ENCODE measurements at places on chromosomes 5 and 9. TPM values are rescaled to one million over a fixed set of nuclear protein-coding genes. Genes with fewer than 3 reads are reported as not detected.
A peak's percentile ranks its signal among the peaks of the same experiment; 100 is the strongest.

GRCh38 chr5:1788200-1788599 is 11.4 kb downstream of the MRPL36 start:
- H3K27me3 ChIP-seq: no peaks in the 10 kb centered on the region
- no peak overlapping the region for H3K27ac ChIP-seq
- peaks cover 4% of the 10 kb centered on the region for H3K4me1 ChIP-seq
- no peak overlapping the region for H3K4me3 ChIP-seq
- H3K36me3 ChIP-seq: no peaks in the 10 kb centered on the region

DNA sequence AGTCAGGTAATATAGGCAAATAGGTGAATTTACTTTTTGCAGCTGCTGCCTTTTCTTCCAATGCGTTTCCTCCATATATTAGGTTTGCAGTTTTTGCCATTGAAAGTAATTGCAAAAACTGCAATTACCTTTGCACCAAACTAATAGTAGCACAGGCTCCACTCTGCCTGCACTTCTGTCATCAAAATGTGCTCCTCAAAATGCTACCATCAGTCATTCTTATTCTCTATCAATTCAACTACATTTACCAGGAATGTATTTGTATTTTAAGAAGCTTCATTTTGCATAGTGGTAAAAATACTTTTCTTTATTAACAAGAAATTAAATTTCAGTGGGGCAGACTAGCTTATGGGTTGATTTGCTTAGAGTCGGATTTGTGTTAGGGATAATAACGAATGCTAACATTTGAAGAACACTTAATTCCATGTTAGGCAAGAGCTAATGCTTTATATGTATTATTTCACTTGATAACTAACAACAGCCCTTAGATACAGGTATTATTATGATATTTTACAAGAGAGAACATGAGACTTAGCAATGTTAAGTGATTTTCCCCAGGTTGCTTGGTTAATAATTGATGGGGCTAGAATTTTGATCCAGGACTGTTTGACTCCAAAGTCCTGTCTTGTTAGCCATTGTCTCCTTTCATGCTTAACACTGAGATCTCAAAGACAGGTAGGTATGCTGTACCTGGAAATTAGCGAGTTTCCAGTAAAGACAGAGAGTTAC is 300.4 kb downstream of the MAN2A1 start:
- no peaks in the 10 kb centered on the region for H3K27me3 ChIP-seq
- H3K27ac ChIP-seq: no peak overlapping the region
- no peaks in the 10 kb centered on the region for H3K36me3 ChIP-seq
- peaks cover 3% of the 10 kb centered on the region for H3K4me1 ChIP-seq
- DNase-seq: no peak
- H3K4me3 ChIP-seq: no peak overlapping the region

- peaks cover 82% of the 10 kb centered on the region for H3K36me3 ChIP-seq
- H3K4me1 ChIP-seq: peaks cover 17% of the 10 kb centered on the region
- no peaks in the 10 kb centered on the region for H3K27me3 ChIP-seq
- DNase-seq: no peak
- H3K4me3 ChIP-seq: no peak overlapping the region
Observed at GRCh38 chr9:93533863-93534262, 42.5 kb upstream of the PHF2 start.

GRCh38 chr5:127550652-127551409 is 33.4 kb downstream of the PRRC1 start:
- no peak overlapping the region for H3K27ac ChIP-seq
- peaks cover 79% of the 10 kb centered on the region for H3K36me3 ChIP-seq
- no peaks in the 10 kb centered on the region for H3K27me3 ChIP-seq
- no peak overlapping the region for H3K4me3 ChIP-seq
- H3K4me1 ChIP-seq: no peaks in the 10 kb centered on the region
- DNase-seq: no peak

DNA sequence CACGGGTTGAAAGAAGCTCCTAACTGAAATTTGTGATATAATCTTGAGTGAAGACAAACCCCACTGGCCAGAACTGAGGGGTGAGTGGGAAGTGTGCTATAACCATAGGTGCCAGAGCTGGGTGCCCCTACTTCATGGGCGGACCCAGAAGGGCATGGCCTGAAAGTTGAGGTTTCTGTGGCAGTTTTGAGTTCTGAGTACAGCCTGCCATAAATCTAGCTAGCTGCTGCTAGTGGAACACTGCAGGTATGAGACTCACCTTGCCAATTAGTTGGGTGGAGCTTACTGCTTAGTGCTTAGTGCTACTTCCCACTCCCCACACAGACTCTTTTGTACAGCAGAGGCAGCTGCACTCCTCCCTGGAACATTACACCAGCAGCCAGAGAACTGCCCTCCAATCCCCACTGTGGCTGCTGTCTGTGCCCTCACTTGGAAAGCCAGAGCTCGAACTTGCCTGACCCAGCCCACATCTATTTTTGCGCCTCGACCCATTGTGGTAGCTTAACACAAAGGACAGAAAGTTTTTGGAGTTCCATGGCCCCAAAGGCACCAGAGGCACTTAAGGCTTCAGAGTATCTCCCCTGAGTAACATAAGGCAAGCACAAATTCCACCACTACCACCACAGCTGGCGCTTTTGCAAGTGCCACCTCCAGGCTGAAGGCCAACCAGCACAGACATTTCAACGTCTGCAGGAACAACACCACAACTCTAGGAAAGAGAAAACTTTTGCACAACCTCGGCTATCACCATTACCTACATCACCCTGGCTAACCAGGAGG is 27.1 kb upstream of the PTGER4 start:
- DNase-seq: no peak
- H3K36me3 ChIP-seq: no peaks in the 10 kb centered on the region
- H3K4me1 ChIP-seq: no peaks in the 10 kb centered on the region
- H3K27ac ChIP-seq: no peak overlapping the region

GRCh38 chr5:33136785-33137184 is 304.0 kb upstream of the TARS1 start:
- no peak overlapping the region for H3K27ac ChIP-seq
- H3K27me3 ChIP-seq: no peaks in the 10 kb centered on the region
- no peaks in the 10 kb centered on the region for H3K36me3 ChIP-seq
- H3K4me3 ChIP-seq: no peak overlapping the region

DNA sequence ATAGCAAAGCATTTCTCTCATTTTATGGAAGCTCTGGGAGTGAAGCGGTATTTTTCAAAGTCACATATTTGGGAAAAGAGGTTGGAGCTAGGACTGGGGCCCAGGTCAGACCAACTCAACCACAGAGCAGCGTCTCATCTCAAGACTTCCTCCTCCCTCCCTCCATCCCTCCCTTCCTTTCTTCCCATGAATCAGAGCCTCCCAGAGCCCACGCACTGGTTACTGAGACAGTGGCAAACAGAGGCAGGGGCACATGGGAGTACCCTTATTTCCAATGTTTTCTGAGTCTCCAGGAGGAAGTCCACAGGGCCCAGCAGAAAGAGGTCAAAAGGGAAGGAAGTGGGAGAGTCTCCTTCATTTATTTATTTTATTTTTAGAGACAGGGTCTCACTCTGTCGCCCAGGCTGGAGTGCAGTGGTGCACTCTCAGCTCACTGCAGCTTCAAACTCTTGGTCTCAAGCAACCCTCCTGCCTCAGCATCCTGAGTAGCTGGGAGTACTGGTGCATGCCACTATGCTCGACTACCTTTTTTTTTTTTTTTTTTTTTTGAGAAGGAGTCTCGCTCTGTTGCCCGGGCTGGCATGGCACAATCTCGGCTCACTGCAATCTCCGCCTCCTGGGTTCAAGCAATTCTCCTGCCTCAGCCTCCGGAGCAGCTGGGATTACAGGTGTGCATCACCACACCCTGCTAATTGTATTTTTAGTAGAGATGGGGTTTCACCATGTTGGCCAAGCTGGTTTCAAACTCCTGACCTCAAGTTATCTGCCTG is 52.5 kb upstream of the CDKN2AIPNL start:
- no peak overlapping the region for H3K4me3 ChIP-seq
- no peaks in the 10 kb centered on the region for H3K27me3 ChIP-seq
- H3K4me1 ChIP-seq: peaks cover 41% of the 10 kb centered on the region
- no peaks in the 10 kb centered on the region for H3K36me3 ChIP-seq
- peak overlapping the region; percentile 98 for H3K27ac ChIP-seq

GRCh38 chr5:55885359-55885758 is 34.2 kb downstream of the IL31RA start:
- no peaks in the 10 kb centered on the region for H3K27me3 ChIP-seq
- H3K27ac ChIP-seq: no peak overlapping the region
- no peaks in the 10 kb centered on the region for H3K4me1 ChIP-seq
- no peak for DNase-seq
- no peaks in the 10 kb centered on the region for H3K36me3 ChIP-seq

DNA sequence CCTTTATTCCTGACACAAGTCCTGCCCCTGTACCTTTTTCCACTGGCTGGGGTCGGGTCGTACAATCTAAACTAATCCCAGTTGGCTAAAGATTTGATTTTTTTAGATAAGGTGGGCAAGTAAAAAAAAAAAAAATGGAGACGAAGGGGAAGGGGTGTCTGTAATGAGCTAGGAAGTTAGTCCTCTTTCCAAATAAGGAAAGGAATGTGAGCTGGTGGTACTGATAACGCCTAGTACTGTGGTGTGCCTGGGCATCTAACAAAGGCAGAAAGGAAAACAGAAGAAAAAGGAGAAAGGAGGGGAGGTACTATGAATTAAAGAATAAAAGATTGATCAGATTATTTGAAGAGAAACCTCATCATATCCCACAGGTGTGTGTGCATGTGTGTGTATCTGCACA is 21.3 kb downstream of the PRDM9 start:
- H3K4me1 ChIP-seq: no peaks in the 10 kb centered on the region
- no peak overlapping the region for H3K4me3 ChIP-seq
- no peaks in the 10 kb centered on the region for H3K36me3 ChIP-seq
- DNase-seq: no peak

- H3K4me1 ChIP-seq: no peaks in the 10 kb centered on the region
- H3K27ac ChIP-seq: no peak overlapping the region
- no peak overlapping the region for H3K4me3 ChIP-seq
- H3K36me3 ChIP-seq: peaks cover 37% of the 10 kb centered on the region
- no peaks in the 10 kb centered on the region for H3K27me3 ChIP-seq
Observed at GRCh38 chr5:132190161-132190817, 37.4 kb downstream of the P4HA2 start.

DNA sequence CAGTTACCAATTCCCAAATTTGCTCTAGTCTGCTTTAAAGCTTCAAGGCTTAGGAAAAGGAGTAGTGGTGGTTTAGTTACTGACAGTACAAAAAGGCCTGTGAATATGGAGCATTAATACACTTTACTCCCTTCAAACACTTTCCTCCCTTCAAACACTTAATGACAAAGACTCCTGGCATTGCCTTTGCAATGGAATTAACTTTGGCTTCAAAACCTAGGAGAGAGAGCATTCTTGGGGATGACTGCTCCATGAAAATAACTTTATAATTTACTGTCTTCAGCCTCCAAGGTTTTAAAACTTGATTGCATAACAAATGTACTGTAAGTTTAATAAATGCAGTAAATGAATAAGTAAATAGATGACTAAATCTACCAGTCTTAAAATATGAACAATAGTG is 185.6 kb downstream of the TRPM3 start:
- no peak for DNase-seq
- H3K36me3 ChIP-seq: no peaks in the 10 kb centered on the region
- H3K27ac ChIP-seq: no peak overlapping the region
- no peaks in the 10 kb centered on the region for H3K4me1 ChIP-seq
- H3K4me3 ChIP-seq: no peak overlapping the region

DNA sequence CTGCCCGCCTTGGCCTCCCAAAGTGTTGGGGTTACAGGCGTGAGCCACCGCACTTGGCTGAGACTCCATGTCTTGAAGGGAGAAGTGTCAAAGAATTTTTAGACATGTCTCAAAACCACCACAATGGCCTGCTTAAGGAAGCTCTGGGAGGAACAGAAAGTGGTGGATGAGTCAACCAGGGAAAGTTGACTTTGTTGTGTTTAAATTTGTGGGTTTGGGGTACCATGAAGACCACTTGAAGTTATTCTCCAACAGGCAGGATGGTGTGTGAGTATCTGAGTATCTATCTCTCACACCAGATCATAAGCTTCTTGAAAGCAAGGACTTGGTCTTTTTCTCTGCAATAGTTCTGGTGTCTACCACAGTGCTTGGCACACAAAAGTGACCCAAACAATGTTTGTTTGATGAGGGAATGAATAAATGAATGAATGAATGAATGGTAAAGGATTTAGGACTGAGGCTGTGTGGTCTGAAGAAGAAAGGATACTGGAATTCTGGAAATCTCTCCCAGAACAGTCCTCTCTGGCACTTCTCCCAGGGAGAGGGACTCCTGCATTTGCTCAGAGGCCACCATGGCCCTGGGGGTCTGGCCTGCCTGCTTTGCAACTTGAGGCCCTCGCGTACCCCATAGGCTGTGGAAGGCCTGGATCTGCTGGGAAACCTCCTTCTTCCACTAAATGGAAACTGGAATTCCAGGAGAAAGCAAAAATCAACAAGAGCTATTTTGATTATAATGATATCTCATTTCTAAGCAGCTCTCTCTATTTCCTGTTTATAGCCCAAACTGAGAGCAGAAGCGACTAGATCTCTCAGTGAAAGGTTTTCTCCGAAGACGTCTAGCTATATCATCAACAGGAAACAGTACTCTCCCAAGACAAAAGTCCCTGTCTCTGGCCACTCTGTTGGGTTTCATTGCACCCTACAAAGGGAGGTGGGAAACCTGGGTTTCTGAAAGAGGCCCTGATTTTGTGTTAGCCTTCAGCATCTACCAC is 187.9 kb downstream of the PALM2AKAP2 start:
- H3K27ac ChIP-seq: peak overlapping the region; percentile 62
- H3K4me3 ChIP-seq: no peak overlapping the region
- DNase-seq: no peak
- H3K4me1 ChIP-seq: peaks cover 30% of the 10 kb centered on the region
- H3K27me3 ChIP-seq: no peaks in the 10 kb centered on the region

- no peaks in the 10 kb centered on the region for H3K36me3 ChIP-seq
- no peaks in the 10 kb centered on the region for H3K27me3 ChIP-seq
- no peak overlapping the region for H3K27ac ChIP-seq
- H3K4me3 ChIP-seq: no peak overlapping the region
Observed at GRCh38 chr5:1966461-1966860, 83.7 kb upstream of the IRX4 start.

DNA sequence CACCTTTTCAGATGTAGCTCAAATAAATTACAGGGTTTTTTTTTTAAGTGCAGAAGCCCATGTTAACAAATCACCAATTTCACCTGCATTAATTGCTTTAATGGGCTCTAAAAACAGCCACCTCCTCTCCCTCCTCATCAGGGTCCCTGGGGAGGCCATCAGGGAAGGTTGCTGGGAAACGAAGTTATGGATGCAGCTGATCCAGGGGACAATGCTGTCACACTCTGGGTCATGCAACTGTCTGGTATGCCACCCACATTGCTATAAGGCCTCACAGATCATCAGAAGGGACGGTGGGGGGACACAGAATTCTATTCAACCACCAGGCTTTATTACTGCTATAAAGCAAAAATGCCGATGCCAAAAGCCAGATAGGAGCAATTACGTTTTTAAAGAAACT is 9.3 kb downstream of the WHRN start:
- DNase-seq: no peak
- H3K27me3 ChIP-seq: peaks cover 20% of the 10 kb centered on the region
- H3K36me3 ChIP-seq: no peaks in the 10 kb centered on the region

- DNase-seq: no peak
- H3K36me3 ChIP-seq: no peaks in the 10 kb centered on the region
- H3K27ac ChIP-seq: peak overlapping the region; percentile 30
- H3K27me3 ChIP-seq: no peaks in the 10 kb centered on the region
Observed at GRCh38 chr5:168165977-168166376, 125.5 kb upstream of the WWC1 start.

Gene PCDHB7
- 1.3 TPM for total RNA-seq

Gene TAF11L5
- not detected for total RNA-seq

Gene SPATA31E1
- total RNA-seq: not detected
